Stimulated activated CD8-positive, alpha-beta memory T cell treated with anti-CD3 and anti-CD28 coated beads, Interleukin-4, amount 100 ng/mL, for 1 hour (primary cell): ENCODE measurements at places on chromosomes 7 and 10.

DNA sequence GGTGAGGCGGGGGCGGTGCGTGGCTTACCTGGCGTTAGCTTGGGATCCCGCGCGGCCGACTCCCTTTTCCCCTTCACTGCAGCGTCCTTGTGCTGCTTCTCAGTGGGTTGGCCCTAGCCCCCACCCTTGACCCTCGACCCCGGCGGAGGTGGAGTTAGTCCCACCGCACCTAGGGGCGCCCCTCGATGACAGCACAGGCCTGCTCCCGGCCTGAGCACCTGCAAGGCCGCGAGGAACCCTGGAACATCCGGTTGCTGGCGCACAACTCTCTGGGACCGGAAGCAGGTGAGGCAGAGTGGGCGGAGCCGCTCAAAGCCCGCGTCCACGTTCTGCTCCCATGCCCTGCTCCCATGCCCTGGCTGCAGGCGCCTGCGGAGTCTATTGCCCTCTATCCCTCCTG lies 266.9 kb downstream of the USP6NL start:
- no peak for DNase-seq

- no peak for DNase-seq
Measured at GRCh38 chr7:155576416-155576815, 30.1 kb upstream of the CNPY1 start.

DNA sequence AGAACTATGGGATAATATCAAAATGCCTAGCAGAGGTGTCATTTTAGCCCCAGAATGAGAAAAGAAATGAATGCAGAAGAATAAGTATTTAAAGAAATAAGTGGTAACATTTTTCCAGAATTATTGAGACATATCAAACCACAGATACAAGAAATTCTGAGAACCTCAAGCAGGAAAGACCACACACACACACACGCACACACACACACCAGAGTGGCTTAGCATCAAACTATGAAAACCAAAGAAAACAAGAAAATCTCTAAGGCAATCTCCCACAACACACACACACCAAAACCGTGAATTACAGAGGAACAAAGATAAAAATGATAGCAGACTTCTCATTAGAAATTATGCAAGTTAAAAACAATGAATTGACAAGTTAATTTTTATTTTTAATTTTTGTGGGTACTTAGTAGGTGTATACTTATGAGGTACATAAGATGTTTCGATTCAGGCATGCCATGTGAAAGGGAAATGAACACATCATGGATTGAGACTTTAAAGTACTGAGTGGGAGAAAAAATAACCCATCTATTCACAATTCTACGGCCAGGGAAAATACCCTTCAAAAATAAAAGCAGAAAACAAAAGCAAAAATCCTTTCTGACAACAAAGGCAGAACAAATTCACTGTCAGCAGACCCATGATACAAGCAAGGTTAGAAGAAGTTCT lies 14.6 kb downstream of the PPIF start:
- no peak for DNase-seq

DNA sequence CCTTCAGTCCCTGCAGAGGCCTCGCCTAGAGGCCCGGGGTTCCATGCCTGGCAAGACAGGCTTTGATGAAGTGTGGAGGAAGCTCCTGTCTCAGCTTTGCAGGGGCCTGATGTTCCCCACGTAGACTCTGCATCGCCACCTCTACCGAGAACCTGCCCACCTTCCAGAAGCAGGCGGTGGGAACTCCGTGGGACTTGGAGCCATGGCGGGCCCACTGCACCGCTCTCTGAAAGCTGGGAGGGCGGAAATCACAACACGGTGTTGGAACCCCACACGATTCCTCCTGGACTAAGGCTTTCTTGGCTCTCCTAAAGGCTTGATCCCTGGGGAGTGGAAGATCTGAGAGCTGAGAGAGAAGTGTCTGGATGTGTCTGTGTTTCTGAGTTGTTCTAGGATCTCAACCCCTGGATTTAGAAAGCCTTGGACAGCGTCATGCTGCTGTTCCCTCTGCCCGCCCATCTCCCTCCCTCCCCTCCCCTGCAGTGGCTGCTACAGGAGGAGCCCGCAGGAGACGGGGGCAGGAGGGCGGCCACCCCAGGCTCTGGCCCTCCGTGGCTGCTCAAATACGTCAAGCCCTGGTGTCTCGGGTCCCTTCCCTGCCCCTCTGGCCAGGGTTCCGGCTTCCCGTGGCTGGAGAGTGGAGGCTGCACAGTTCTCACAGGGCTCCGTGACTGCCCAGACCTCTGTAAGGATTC lies 79.7 kb downstream of the VIPR2 start:
- no peak for DNase-seq

DNA sequence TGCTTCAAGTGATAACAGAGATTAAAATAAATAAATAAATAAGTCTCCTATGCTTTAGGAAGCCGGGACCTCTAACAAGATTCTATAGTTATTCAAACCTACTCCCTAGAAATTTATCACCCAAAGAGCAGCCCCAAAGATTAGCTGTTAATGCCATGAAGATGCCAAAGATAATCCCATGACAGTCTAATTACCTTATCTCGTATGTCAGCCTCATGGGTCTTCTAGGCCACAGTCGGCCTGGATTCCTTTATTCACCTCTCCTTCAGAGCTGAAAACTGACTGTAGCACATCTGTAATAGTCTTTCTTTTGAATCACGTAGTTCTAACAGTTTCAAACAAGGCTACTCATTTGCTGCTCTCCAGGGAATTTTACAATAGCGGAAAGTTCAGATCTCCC lies 24.2 kb downstream of the COL1A2 start:
- DNase-seq = no peak

DNA sequence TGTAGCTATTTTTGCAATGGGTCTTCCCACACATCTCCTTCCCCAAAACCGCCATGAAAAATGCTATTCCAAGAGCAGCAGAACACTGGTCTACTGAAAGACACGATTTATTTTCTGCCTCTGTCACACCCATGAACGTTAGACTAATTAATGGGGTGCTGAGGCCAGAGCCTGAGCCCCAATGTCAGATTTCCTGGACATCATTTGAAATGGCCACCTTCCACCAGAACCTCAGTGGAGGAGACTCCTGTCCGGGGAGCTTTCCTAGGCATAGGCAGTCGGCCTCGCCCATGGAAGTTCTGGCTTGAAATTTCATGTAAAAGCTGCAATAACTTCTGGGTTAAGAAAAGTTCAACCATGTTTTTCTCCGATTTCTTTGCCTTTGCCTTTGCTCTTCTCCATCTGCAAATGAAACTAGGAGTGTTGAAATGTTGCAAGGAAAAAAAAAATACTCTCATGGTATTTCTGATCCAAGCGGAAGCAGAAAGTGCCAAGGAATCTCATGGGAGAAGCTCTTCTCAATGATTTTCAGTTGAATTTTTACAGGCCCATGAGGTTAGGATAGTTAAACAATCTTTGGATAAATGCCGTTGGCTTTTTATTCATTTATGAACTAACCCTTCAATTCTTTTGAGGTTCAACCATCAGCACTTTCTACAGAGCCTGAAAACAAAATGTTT lies 570.8 kb upstream of the MGMT start:
- no peak for DNase-seq

- DNase-seq = no peak
Measured at GRCh38 chr7:43590862-43591557, 8.1 kb downstream of the STK17A start.

DNA sequence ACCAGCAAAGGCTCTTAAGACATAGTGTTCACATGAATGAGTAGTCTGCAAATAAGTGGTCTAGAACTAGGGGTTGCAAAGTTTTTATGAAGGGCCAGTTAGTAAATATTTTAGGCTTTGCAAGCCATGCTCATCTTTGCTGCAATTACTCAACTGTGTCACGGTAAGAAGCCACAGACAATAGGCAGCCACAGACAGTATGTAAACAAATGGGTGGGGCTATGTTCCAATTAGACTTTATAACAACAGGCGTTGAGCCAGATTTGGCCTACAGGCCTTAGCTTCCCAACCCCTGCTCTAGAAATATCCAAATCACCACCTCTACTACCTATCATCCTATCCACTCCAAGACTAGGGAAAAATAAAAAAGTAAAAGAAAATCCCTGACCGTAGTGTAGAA lies 9.2 kb downstream of the IKZF5 start:
- DNase-seq = no peak

GRCh38 chr10:22491480-22491879 lies 146.2 kb downstream of the SPAG6 start:
- no peak for DNase-seq
